Right atrium auricular region (tissue), 2 donors: ENCODE measurements at places on chromosomes 4 and X.

GRCh38 chr4:16836324-16836723, 62.1 kb downstream of the LDB2 start:
- no peak overlapping the region for H3K4me3 ChIP-seq
- DNase-seq = no peak
- H3K36me3 ChIP-seq = no peaks in the 10 kb centered on the region

DNA sequence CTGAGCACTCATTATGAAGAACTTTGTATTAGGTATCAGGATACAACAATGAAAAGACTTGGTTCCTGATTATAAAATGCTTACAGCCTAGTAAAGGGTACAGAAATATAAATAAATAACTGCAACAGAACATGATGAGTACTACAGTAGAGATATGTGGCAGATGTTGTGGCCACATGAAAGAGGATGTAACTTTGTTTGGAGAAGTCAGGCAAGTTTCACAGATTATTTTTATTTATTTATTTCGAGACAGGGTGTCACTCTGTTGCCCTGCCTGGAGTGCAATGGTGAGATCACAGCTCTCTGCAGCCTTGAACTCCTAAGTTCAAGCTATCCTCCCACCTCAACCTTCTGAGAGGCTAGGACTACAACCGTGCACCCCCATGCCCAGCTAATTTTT, 15.8 kb upstream of the UBE2K start:
- H3K4me1 ChIP-seq = no peaks in the 10 kb centered on the region
- no peak overlapping the region for H3K4me3 ChIP-seq
- H3K27me3 ChIP-seq = no peaks in the 10 kb centered on the region
- no peaks in the 10 kb centered on the region for H3K36me3 ChIP-seq
- H3K27ac ChIP-seq = no peak overlapping the region
- no peak for DNase-seq

GRCh38 chrX:122777766-122778165, 406.3 kb upstream of the GRIA3 start:
- no peak overlapping the region for H3K4me3 ChIP-seq
- no peaks in the 10 kb centered on the region for H3K36me3 ChIP-seq
- no peaks in the 10 kb centered on the region for H3K4me1 ChIP-seq
- DNase-seq = no peak

- no peak for DNase-seq
- no peaks in the 10 kb centered on the region for H3K36me3 ChIP-seq
- H3K27ac ChIP-seq = no peak overlapping the region
- no peak overlapping the region for H3K4me3 ChIP-seq
- H3K4me1 ChIP-seq = no peaks in the 10 kb centered on the region
Measured at GRCh38 chrX:113954297-113954696, 629.6 kb upstream of the HTR2C start.

GRCh38 chr4:150683775-150684350, 101.9 kb downstream of the MAB21L2 start:
- H3K27ac ChIP-seq = no peak overlapping the region
- no peaks in the 10 kb centered on the region for H3K36me3 ChIP-seq
- DNase-seq = no peak
- H3K27me3 ChIP-seq = no peaks in the 10 kb centered on the region

GRCh38 chr4:39937683-39938268, 39.9 kb downstream of the PDS5A start:
- H3K4me3 ChIP-seq = no peak overlapping the region
- H3K4me1 ChIP-seq = peaks cover 16% of the 10 kb centered on the region
- H3K27ac ChIP-seq = no peak overlapping the region
- H3K27me3 ChIP-seq = no peaks in the 10 kb centered on the region

GRCh38 chr4:15809058-15809457, 30.9 kb downstream of the CD38 start:
- H3K27ac ChIP-seq = no peak overlapping the region
- no peaks in the 10 kb centered on the region for H3K36me3 ChIP-seq
- H3K27me3 ChIP-seq = no peaks in the 10 kb centered on the region
- peak overlapping the region; percentile 19 for H3K4me3 ChIP-seq

- H3K36me3 ChIP-seq = peaks cover 16% of the 10 kb centered on the region
- no peaks in the 10 kb centered on the region for H3K4me1 ChIP-seq
- no peak for DNase-seq
Measured at GRCh38 chr4:185730849-185731608, 81.0 kb downstream of the SORBS2 start.

- H3K27ac ChIP-seq = no peak overlapping the region
- H3K27me3 ChIP-seq = no peaks in the 10 kb centered on the region
- no peaks in the 10 kb centered on the region for H3K4me1 ChIP-seq
- no peak overlapping the region for H3K4me3 ChIP-seq
- no peak for DNase-seq
Measured at GRCh38 chr4:129738175-129738574, 642.2 kb downstream of the C4orf33 start.

- no peaks in the 10 kb centered on the region for H3K27me3 ChIP-seq
- no peaks in the 10 kb centered on the region for H3K4me1 ChIP-seq
- no peak for DNase-seq
- no peaks in the 10 kb centered on the region for H3K36me3 ChIP-seq
- H3K27ac ChIP-seq = no peak overlapping the region
Measured at GRCh38 chrX:120299928-120300327, 11.3 kb downstream of the TMEM255A start.

- H3K27ac ChIP-seq = no peak overlapping the region
- no peaks in the 10 kb centered on the region for H3K36me3 ChIP-seq
- H3K4me1 ChIP-seq = no peaks in the 10 kb centered on the region
Measured at GRCh38 chr4:158254292-158254691, 44.0 kb downstream of the TMEM144 start.

GRCh38 chr4:87032884-87033533, 98.2 kb downstream of the AFF1 start:
- no peak for DNase-seq
- no peaks in the 10 kb centered on the region for H3K27me3 ChIP-seq
- H3K27ac ChIP-seq = peak overlapping the region; percentile 78
- H3K4me1 ChIP-seq = peaks cover 100% of the 10 kb centered on the region
- H3K36me3 ChIP-seq = no peaks in the 10 kb centered on the region
- no peak overlapping the region for H3K4me3 ChIP-seq

DNA sequence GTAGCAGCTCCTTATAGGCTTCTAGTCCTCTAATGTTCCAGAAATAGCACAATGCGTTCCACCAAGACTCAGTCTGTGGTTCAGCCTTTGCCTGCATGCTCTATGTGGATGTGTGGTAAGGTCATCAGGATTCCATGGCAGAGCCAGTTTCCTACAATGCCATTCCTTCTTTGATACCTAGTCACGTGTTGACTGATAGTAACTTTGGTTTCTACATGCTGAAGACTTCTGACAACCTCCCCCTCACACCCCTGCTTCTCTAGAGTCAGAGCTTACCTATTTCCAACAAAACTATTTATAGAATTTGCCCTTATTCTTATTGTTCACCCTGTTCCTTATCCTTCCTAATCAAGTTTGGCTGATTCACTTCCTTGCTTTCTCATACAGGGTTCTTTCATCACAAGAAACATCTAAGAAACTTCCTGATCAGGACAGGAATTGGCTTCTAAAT, 81.1 kb downstream of the CT47B1 start:
- no peaks in the 10 kb centered on the region for H3K36me3 ChIP-seq
- H3K4me1 ChIP-seq = no peaks in the 10 kb centered on the region
- DNase-seq = no peak
- no peak overlapping the region for H3K4me3 ChIP-seq
- H3K27ac ChIP-seq = no peak overlapping the region

GRCh38 chr4:161376275-161376674, 787.5 kb downstream of the FSTL5 start:
- no peak overlapping the region for H3K27ac ChIP-seq
- no peaks in the 10 kb centered on the region for H3K36me3 ChIP-seq
- no peaks in the 10 kb centered on the region for H3K27me3 ChIP-seq
- no peak for DNase-seq
- H3K4me1 ChIP-seq = no peaks in the 10 kb centered on the region

GRCh38 chr4:8846826-8847225, 24.8 kb downstream of the HMX1 start:
- no peaks in the 10 kb centered on the region for H3K27me3 ChIP-seq
- H3K36me3 ChIP-seq = no peaks in the 10 kb centered on the region
- no peaks in the 10 kb centered on the region for H3K4me1 ChIP-seq
- H3K4me3 ChIP-seq = no peak overlapping the region
- DNase-seq = no peak

DNA sequence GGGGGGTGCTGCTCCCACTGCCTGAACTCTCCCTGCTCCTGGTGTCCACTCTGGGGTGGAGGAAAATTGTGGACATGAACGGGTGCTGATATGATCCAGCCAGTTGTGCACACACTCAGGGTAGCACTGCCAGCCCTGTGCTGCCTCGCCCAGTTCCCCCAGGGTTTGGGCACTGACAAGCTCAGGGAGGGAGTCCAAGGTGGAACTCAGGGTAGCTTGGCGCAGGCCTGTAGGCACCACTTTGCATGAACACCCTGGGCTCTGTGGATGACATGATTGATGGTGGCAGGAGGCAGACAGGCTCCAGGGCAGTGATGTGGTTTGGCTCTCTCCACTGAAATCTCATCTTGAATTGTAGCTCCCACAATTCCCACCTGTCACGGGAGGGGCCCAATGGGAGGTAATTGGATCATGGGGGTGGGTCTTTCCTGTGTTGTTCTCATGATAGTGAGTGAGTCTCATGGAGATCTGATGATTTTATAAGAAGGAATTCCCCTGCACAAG, 572.0 kb upstream of the PABPC4L start:
- no peak overlapping the region for H3K27ac ChIP-seq
- H3K36me3 ChIP-seq = no peaks in the 10 kb centered on the region
- no peak overlapping the region for H3K4me3 ChIP-seq

DNA sequence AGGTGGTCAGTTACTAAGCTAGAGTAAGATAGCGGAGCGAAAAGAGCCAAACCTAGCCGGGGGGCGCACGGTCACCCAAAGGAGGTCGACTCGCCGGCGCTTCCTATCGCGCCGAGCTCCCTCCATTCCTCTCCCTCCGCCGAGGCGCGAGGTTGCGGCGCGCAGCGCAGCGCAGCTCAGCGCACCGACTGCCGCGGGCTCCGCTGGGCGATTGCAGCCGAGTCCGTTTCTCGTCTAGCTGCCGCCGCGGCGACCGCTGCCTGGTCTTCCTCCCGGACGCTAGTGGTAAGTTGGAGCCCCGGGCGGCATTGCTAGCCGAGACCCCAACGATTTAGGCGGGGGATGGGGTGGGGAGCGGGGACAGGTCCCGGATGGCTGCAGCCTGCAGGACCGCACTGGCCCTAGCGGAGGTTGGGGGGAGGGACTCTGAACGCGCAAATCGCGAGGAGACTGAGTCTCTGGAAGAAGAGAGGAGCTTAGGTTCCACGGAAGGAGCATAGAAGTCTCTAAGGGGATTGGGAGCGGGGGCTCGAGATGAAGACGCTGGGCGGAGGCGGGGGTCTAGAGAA, 573 bp downstream of the HTR2C start:
- peaks cover 3% of the 10 kb centered on the region for H3K4me1 ChIP-seq
- H3K36me3 ChIP-seq = no peaks in the 10 kb centered on the region
- DNase-seq = no peak
- H3K27me3 ChIP-seq = peaks cover 14% of the 10 kb centered on the region

DNA sequence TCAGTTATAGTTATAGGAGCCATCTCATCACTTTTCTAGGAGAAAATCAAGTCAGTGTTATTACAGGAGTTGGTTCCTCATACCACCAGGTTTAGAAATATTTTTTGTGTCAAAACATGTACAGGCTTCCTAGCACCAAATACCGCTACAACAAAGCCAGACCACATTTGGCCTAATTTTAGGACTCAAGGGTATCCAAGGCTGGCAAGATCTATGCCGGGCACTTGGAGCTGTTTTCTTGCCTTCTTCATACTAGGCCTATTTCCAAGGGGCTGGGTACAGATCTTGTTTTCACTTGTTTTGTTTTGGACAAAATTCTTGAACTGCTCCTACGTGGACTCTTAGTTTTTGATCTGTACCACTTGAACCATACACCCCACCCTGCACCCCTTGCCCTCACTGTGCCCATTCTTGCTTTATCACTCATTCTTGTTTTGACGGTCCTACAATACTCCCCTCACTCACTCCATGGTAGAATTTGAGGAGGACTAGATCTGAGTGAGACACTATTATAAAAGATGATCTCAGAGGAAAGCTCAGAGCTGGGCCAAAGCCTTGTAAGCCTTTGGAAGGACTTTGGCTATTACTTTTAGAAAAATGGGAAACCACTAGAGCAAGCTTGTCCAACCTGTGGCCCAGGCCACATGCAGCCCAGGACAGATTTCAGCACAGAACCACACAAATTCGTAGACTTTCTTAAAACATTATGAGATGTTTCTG, 17.7 kb upstream of the TMEM144 start:
- no peaks in the 10 kb centered on the region for H3K36me3 ChIP-seq
- peak overlapping the region; percentile 13 for H3K27ac ChIP-seq
- H3K4me1 ChIP-seq = peaks cover 7% of the 10 kb centered on the region
- no peak for DNase-seq
- no peak overlapping the region for H3K4me3 ChIP-seq
- no peaks in the 10 kb centered on the region for H3K27me3 ChIP-seq

- peaks cover 18% of the 10 kb centered on the region for H3K4me1 ChIP-seq
- no peak for DNase-seq
- H3K27ac ChIP-seq = no peak overlapping the region
- H3K4me3 ChIP-seq = no peak overlapping the region
Measured at GRCh38 chr4:140719022-140719421, 37.2 kb downstream of the TBC1D9 start.

DNA sequence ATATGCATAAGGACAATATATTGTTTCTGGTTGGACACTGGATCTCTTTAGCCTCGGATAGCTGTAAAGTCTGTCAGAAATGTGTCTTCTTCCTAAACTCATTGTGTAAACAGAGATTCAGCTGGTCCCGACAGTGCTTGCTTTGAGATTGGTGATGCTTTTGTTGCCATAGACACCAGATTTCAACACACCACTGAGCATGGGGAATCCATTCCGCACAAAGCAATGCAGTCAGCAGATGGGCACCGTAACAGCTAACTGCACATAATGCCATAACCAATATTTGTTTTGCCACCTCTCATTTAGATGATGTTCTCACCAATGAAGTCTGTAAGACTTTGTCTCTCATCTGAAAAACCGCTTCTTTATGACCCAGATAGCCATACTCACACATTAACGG, 33.3 kb upstream of the FAM47C start:
- H3K4me1 ChIP-seq = no peaks in the 10 kb centered on the region
- H3K36me3 ChIP-seq = no peaks in the 10 kb centered on the region
- H3K27ac ChIP-seq = no peak overlapping the region
- DNase-seq = no peak

DNA sequence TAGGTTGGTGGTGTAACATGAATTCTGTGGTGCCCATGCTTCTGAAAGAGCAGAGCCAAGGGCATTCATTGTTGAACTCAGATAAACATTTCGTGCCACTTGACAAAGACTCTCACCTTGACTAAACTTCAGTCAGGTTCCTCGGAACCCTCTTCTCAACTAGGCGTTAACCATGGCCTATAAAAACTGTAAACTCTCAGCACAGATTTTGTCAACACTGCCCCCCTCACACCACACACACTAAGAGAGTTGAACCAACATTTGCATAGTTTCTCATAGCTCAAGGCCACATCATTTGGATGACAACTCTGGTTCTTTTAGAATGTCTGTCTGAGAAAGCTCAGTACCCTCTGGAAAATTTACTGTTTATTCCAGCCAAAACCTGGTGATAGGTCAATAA, 28.1 kb downstream of the CASP6 start:
- H3K4me3 ChIP-seq = no peak overlapping the region
- no peaks in the 10 kb centered on the region for H3K36me3 ChIP-seq
- H3K4me1 ChIP-seq = no peaks in the 10 kb centered on the region
